ENCODE measurements at places on chromosomes 7 and 10.

- DNase-seq = no peak
Observed at GRCh38 chr10:92993699-92994272, 66.8 kb upstream of the CYP26C1 start.

DNA sequence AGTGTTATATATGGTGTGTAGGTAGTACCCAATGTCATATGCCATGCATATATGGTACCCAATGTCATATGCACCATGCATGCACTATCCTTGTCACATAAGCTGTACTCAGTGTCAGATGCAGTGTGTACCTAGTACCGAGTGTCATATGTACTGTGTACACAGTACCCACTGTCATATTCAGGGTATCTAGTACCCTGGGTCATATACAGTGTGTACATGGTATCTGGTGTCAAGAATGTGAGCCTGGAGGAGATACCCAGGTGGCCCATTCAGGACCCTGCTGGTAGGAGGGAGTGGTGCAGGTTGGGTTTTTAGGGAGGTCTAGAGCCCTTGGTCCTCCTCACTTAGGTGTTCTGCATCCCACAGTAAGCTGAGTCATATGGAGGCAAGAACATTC, 1.8 kb downstream of the ZMYND11 start:
- DNase-seq = no peak

- no peak for DNase-seq
Observed at GRCh38 chr10:118481871-118482270, 113.6 kb downstream of the PRLHR start.

DNA sequence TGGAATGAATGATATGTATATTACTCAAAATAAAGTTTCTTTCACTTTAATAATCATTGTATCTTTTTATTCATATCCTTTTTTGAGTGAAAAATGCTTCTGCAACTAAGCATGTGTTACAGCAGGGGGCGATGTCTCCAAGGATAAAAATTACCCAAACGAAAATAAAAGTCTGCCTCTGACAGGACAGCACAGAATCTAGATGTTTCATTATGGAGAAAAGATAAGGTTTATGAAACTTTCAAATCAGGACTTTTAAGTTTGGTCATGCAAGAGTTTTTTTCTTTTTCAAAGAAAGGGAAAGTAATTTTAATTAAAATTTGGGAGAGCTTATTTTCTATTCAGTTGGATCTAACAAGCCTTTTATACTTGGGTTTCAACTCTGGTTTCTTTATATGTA, 48.4 kb downstream of the TES start:
- peak; percentile 30 for DNase-seq
